Stimulated activated CD4-positive, alpha-beta T cell treated with anti-CD3 and anti-CD28 coated beads, Interleukin-1b, Interleukin-23, amount 100 ng/mL, for 4 hours (primary cell): ENCODE measurements at places on chromosomes 11 and 22.

GRCh38 chr11:72037554-72038311, 39.0 kb downstream of the IL18BP start:
- no peak for DNase-seq

- DNase-seq: no peak
These were observed 1.3 kb upstream of the KDM2A start for GRCh38 chr11:67117672-67118180.

GRCh38 chr11:40095446-40095845, 1364.0 kb downstream of the LRRC4C start:
- DNase-seq: no peak

DNA sequence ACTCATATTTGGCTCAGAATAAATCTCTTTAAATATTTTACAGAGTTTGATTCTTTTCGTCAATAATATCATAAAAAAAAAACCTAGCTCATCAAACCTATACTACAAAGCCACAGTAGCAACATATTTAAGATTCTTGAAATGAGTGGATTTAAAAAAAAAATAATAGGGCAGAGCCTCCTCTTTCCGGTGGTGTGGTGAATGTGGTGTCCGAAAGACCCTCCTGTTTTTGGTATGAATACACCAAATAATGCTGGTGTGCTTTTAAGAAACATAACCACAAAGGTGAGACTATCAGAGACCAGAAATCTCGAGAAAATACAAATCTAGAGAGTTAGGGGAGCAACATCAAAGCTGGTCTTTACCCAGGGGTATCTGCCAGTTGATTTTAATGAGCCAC, 342.6 kb downstream of the TBC1D22A start:
- no peak for DNase-seq

DNA sequence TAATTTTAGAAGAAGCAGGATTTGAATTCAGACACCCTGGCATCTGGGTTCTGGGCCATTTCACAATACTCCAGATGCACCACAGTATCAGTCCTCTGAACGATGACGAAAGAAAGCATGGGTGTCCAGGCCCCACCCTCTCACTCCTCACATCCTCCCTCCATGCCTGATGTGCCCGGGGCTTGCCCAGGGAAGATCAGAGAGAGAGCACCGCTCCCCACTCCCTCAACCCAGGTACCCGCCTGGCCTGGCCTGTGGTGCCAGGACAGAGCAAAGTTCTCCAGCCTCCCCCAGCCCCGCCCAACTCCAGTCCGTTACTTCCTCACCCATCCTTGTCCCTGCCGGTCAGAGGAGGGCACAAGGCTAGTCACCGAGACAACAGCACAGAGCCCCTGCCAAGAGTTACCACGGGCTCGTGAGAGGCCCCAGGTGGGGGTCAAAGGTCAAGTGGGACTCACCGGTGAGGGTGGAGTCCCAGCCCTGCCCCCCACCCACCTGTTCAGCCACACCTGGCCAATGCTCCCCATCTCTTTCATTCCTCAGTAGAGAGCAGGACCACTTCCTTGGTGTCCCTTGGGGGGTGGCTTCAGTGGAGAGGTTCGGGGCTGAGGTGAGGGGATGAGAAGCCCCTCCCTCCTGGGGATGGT, 8.1 kb downstream of the BCL9L start:
- peak; percentile 44 for DNase-seq

- no peak for DNase-seq
These were observed 449.6 kb downstream of the MIAT start for GRCh38 chr22:27106985-27107384.

DNA sequence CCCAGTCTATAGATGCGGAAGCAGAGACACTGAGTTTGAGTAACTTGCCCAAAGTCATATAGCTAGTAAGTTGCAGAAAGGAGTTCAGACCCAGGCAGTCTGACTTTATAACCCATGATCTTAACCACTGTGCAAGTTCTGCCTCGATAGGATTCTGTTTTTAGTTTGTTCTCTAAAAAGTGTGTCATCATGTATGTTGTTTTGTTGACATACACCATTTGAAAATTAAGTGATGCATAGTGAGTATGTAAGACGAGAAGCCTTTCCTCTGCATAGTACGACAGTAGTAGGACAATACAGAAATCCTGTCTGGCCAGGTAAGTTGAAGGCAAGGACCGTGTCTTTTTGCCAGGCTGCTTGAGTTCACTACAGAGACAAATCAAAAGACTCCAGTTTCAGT, 3.3 kb downstream of the ZC3H12C start:
- no peak for DNase-seq

- no peak for DNase-seq
These were observed 2.6 kb upstream of the PDGFB start for GRCh38 chr22:39247361-39247760.

- no peak for DNase-seq
These were observed 22.9 kb upstream of the A4GALT start for GRCh38 chr22:42743501-42743991.

DNA sequence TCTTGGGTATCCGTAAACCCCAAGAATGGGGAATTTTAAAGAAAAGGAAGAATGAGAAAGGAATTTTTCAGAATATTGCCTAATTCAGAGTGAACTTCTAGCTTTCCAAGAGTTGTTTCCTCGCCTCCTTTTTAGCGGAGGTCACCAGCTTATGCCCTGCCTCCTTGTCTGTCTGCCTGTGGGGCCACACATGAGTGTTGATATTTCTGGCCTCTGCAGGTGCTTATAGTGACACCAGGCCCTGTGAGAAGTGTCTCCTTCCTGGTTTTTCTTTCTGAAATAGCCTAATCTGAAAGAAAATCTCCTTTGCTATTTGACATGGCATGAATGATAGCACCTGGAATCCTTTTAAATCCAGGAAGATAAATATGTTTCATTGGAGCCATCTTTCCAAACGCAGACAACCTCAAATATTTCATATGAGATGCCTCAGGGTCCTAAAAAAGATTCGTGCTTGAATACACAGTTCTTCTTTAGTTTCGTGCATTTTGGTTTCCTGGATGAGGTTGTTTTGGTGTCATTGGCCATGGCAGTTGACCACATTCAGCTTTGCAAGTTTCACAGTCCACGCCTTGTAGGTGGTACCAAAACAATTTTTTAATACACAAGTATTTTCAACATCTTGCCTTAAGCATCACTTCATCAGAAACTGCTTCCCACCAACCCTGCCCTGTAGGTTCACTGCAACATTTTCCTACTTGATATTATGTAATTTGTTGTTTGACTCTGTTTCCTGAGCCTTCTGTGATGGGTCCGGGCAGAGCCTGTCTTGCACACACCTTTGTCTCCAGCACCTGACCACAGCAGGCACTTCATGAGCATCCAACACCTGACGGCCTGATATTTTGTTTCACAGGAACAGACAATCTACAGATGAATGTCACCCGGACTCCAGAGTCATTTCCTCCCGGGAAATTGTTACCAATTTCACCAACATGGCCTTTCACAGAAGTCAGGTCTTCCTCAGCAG, 159.4 kb downstream of the C11orf91 start:
- DNase-seq: no peak

- DNase-seq: no peak
These were observed 178.3 kb downstream of the SNX19 start for GRCh38 chr11:130737866-130738431.

DNA sequence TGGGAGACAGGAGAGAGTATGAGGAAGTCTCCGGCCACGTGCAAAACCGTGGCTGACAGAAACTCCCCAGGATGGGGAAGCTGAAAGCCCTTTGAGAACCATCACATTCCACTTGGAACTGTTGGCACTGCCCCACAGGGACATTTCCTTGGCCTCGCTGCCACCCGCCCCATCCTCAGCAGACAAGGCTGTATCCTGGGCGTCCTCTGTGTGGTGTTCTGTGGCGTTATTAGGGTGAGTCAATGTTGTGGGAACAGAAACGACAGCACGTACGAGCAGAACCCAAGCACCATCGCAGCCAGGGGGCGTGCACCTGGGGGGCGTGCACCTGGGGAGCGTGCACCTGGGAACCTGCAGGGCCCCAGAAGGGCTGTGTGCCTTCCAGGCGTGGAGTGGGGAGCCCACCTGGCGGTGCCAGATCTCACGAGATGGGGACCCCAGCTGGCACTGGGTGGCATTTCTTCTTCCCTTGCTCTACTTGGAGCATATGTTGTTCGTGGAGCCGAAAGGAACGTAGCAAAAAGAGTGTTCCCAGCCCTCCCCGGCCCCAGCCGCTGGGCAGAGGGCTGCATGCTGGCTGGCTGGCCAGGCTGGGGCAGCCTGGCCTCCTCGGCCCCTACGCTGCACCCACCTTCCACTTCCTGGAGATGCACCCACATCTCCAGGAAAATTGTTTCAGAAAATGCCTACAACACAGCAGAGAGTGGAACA, 35.4 kb downstream of the NFAM1 start:
- no peak for DNase-seq

GRCh38 chr22:41050883-41051282, 41.5 kb upstream of the EP300 start:
- DNase-seq: no peak

DNA sequence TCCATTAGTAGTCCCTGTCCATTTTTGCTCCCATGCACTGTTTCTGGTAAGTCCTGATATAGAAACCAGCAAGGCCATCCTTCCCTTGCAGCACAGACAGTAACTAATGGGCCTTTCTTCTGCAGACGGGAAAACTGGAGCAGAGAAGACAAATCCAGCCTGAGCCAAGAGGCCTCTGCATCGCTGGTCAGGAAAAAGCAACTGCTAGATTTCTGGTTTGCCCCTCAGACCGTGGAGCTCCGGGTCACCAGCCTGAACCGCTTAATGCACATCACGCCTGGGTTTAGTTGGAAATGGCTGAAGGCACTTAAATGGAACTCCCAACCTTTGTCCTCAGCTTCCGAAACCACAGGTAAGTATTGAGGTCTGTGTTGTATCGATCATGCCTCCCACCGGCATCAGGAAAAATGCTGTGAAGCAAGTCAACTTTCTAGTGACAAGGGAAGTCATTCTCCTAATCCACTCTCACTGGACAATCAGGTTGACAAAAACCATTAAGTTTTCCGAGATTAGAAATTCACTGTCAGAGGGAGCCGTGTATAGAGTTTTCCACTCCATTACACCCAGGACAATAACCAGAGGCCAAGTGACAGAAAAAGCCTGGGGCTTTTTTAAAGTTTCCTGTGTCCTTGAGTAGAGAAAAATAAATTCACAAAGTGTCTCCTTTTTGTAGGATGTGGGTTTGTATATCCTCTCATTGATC, 14.8 kb upstream of the LMO2 start:
- DNase-seq: no peak

- DNase-seq: no peak
These were observed 2.9 kb upstream of the HDAC10 start for GRCh38 chr22:50253941-50254340.
